ENCODE measurements at places on chromosomes 3 and 15.
A peak's percentile ranks its signal among the peaks of the same experiment; 100 is the strongest.

DNA sequence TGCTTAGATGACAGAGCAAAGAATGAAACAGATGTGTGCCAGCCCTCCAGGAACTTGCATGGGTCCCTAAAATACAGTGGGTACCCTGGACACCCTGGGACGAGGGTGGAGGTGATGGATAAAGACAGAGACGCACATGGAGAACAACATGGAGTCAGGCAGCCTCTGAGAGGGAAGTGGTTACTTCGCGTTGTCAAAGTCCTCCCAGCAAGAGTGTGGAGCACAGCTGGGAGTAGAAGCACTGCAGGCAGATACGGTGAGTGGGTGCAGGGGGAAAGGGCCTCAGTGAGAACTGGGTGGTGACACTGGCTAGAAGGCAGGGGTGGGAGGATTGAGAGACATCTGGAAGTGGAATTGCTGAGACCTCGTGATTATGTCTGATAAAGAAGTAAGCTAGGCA lies 70.8 kb upstream of the PRR20G start:
- no peak for DNase-seq

- no peak for DNase-seq
These were observed 121.9 kb downstream of the CHST2 start for GRCh38 chr3:143241481-143241951.

DNA sequence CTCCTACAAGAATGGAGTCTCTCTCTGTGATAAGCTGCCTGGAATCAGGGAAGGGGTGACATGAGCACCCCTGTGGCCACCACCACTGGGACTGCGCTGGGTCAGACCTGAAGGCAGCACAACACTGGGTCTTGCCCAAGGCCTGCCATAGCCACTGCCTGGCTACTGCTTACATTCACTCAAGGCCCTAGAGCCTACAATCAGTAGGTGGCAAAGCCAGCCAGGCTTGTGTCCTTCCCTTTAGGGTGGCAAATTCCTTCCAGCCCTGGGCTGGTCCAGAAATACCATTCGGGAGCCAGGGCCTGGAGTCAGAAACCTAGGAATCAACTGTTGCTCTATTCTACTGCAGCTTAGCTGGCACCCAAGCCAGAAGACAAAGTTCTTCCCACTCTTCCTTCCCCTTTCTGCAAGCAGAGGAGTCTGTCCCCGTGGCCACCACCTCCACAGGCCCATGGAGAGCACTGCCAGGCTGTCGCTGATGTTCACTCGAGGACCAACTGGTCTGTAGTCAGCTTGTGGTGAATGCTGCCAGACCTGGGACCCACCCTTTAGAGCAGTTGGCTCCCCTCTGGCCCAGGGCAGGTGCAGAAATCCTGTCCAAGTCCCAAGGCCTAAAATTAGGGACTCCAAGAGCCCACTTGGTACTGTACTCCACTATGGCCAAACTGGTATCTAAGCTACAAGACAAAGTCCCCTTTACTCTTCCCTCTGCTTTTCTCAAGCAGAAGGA lies 307.4 kb downstream of the THSD4 start:
- DNase-seq = no peak

GRCh38 chr3:151501923-151502632 lies 41.2 kb upstream of the IGSF10 start:
- DNase-seq = no peak

DNA sequence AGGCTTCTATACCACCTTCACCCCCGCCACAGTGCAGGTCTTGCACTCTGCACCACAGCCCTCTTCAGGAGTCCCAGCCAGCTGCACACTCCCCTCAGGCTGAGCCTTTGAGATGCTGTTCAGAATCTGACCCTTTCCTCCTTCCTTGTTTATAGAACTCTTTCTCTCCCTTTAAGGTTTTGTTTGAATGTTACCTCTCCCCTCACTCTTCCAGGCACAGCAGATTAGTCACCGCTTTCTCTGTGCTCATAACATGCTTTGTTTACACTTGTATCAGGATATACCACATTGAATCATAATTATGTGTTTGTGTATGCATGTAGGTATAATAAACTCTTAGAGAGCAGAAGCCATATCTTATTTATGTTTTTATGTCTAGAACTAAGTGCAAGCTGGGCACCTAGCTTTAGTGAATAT lies 168.4 kb upstream of the BCL6 start:
- no peak for DNase-seq

DNA sequence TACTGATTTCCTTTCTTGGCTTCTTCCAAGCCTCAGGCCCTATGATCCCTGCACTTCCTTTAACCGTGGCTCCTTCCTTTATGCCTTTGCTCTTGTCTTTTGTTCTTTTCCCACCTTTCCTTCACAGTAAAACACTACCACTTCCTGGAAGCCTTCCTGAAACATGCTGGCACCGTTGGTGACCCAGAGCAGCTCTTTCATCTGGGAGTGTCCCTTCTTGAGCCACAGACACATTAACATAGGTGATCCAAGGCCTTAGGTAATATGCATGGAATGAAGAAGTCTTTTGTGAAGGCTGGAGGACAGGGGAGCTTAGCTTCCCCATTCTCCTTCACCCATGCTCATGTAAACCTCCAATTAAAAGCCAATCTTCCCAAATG lies 39.4 kb downstream of the AMOTL2 start:
- no peak for DNase-seq

DNA sequence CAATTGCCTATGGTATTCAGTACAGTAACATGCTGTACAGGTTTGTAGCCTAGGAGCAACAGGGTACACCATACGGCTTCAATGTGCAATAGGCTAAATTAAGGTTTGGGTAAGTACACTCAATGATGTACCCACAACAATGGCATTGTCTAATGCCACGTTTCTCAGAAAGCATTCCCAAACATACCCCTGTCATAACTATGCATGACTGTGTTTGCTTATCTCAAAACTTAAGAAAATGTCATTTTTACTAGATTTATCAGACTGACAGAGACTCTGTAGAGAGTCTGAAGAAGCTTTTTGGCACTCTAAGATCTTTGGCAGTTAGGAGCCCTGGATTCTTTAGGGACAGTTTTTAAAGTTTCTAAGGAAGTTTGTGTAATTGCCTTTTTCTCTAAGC lies 59.9 kb downstream of the MECOM start:
- no peak for DNase-seq

GRCh38 chr3:105093371-105094252 lies 273.1 kb upstream of the ALCAM start:
- no peak for DNase-seq

GRCh38 chr3:39435006-39435748 lies 28.7 kb downstream of the RPSA start:
- DNase-seq = no peak

- DNase-seq = no peak
These were observed 506.3 kb downstream of the SHQ1 start for GRCh38 chr3:72341920-72342319.

DNA sequence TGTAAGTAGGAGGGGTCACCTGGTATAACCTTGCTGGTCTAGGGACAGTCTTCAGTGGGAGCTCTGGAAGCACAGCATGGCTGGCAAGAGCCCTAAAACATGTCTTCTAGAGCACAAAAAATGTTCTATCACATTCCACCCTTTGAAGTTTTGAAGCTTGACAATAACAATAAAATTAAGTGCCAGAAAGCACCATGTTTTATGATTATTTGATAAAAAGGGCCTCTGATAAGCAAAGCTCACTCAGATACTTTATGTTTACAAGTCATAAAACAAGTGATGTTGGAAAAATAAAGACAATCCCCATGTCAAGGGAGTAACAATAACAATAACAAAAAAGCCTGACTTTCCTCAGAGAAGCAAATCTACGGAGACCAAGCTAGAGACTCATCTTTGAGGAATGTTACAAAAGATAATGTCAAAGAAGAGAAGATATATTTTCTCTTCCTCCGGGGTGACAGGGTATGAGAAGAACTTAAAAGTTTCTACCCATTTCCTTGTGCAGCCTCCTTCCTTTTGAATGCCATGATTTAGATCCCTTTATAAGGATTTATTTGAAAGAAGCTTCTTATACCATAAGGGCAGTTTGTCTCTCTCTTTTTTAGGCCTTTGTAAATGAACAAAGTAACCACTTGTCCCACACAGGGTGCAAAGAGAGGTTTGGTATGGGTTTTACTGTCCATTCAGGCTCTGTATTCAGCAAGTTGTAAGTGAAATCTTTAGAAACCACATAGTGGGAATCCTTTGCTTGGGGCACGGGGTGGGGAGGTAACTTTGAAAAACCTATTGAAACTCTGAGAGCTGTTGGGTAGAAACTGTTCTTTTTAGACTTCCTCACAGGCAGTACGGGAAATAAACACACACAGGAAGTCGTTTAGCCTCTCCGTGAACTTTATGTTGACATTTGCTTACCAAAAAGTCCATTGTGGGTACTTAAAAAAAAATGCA lies 109.6 kb upstream of the RBMS3 start:
- DNase-seq = peak; percentile 6

DNA sequence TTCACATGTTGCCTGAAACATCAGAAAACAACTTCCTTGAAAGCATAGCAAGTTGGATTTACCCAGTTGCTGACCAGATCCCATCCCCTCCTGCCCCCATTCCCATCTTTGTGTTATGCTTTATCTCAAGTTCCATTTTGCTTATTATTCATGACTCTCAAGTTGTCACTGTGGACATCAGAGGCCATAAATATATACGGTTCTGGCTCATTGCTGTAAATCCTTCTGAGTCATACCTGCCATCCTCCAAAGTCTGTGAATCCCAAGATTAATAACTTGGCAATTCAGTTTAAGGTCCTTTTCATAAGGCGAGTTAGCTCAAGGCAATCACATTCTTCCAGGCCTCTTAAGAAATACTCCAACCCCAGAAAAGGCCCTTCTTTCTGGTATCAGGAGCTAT lies 126.2 kb upstream of the C2CD4B start:
- DNase-seq = no peak

DNA sequence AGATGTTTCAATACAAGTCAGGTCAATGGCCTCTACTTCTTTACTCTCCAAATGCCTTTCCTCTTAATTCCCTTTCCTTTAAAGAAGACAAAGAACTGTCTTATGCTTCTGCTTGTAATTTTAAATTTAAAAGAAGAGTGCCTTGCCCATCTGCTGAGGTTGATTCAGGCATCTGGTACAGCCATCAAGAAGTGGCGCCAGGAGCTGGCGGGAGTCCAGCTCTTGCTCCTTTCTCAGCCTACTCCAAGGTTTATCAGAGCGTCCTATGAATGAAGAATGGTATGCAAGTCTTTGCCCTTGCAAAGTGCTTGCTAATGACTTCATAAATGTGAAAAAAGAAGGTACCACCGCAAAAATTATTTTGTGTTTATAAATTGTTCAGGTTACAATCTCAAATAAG lies 294.6 kb upstream of the TGFBR2 start:
- no peak for DNase-seq

DNA sequence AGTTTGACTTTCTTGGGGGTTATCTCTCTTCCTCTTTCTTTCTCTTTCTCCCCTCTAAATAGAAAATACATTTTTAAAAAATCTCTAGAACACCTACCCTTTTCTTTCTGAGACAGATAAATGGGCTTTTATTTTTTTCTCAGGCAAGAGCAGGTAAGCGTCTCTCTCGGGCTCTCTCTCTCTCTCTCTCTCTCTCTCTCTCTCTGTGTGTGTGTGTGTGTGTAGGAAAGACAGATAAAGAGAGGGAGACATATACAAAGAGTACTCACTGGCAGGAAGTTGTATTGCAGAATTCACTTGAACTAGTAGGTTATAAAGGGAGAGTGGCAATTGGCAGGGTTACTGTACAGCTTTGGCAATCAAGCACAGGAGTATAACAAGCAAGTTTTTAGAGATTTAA lies 118.1 kb upstream of the LSAMP start:
- no peak for DNase-seq

GRCh38 chr3:8589880-8590556 lies 54.6 kb downstream of the SSUH2 start:
- DNase-seq = no peak

DNA sequence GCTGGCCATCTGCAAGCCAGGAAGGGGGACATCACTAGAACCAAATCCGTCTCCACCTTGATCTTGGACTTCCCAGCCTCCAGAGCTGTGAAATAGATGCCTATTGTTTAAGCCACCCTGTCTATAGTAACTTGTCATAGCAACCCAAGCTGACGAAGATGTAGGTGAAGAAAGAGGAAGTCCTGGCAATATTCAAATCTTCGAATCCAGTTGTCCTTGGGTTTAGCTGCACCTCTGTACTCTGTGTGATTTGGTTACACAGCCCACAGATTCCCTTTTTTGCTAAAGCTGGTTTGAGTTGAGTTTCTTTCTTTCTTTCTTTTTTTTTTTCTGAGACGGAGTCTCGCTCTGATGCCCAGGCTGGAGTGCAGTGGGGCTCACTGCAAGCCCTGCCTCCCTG lies 68.0 kb upstream of the XCR1 start:
- peak; percentile 67 for DNase-seq

All from GM10248 (cell line).